ENCODE measurements at places on chromosomes 1 and 21.
A peak's percentile ranks its signal among the peaks of the same experiment; 100 is the strongest.

DNA sequence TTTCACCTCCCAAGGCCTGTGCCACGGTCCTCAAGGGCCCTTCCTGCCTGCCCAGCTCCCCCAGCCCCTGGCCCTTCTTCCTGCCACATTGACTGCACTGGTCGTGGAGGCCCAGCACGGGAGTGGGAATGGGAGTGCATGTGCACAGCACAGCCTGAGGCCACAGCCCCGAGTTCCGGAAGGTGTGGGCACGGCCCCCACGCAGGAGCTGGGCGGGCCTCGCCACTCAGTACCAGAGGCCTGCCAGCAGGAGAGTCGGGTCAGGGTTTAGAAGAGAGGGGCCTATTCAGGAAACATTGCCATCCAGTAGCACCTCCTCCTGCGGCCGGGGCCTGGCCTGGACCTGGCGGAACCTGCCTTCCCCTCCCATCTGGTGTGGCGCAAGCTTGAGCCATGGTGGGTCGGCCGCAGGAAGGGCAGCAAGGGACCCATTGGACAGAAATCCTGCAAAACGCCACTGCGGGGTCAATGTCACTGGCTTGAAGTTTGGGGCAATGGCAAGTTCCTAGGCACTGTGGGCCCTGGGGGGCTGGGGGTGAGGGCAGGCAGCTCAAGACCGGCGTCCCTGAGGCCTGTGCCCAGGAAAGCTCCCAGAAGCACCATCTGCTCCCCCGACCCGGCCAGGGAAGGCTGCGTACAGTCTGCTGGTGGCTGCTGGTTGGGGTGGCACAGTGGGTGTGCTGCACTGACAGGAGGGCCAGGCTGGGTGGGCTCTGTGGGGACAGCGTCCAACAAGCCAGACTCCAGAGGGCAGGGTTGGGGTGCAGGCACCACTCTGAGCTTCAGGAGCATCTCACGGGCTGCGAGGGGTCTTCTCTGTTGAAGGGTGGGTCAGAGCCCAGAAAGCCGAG is 1.8 kb upstream of the TMEM52 start:
- DNase-seq: no peak

DNA sequence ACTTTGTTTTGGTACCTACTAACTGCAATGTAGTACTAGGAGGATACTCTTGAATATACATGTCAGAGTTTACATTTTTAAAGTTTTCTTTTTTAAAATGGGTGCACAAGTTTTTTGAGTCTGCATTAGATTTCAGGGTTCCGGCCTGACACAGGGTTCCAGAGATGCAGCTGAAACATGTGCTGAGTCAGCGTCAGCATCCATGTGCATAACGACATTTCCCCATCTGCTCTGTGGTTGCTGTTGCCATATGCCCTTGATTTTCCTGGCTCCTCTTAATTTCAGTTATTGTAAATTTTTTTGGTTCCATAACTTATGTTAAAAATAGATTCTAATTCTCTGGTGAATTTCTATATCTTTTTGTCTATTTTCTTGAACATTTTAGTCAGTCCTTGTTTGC is 12.3 kb upstream of the METTL13 start:
- DNase-seq: no peak

GRCh38 chr1:245649666-245650065 is 494.9 kb downstream of the KIF26B start:
- no peak for DNase-seq

DNA sequence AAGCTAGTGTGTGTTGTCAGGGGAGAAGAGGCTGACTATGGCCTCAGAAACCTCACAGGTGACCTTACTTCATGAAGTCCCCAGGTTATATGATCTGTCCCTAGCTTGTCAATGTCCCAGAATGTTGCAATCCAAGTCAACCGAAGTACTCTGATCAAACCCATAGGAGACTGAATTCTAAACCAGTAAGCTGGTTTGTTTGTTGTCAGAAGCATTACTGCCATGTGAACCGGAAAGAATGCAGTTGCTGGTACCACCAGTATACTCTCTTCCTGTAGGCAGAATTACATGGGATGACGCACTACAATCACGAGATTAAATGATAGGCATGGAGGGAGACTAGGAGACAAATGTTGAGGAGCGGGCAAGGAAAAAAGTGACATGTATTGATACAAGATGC is 26.1 kb upstream of the MAN1A2 start:
- DNase-seq: no peak

DNA sequence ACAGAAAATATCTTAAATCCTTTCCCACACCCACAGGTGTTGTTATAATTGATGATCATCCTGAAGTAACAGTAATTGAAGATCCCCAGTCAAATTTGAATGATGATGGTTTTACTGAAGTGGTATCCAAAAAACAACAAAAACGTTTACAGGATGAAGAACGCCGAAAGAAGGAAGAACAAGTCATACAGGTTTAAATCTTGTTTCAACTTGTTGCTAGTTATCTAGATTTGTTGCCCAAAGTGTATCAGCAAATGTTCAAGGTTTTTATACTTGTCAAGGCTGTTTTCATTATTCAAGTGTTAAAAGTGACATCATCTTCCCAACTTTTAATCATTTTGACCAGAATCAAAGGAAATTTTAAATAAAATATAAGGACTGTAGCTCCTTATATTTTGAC is 64.7 kb downstream of the PRRC2C start:
- no peak for DNase-seq

DNA sequence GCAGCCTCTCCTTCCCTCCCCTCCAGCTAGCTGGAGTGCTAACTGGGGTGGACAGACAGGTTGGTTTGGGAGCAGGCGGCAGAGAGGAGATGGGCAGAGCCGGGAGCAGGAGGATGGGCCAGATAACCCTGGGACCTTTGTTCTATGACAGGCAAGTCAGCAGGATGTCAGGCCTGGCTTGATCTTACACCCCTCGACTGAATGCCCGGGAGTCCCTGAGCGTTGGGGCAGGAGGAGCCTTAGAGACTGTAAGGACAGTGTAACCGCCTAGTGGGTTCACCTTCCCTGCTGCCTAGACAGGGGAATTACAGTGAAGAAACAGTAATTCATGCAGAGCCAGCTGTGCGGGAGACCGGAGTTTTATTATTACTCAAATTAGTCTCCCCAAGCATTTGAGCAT is 60.2 kb downstream of the MDM4 start:
- peak; percentile 63 for DNase-seq

Measured in GM23338 (cell line).